ENCODE measurements at places on chromosomes 2 and 18.
A peak's percentile ranks its signal among the peaks of the same experiment; 100 is the strongest.

DNA sequence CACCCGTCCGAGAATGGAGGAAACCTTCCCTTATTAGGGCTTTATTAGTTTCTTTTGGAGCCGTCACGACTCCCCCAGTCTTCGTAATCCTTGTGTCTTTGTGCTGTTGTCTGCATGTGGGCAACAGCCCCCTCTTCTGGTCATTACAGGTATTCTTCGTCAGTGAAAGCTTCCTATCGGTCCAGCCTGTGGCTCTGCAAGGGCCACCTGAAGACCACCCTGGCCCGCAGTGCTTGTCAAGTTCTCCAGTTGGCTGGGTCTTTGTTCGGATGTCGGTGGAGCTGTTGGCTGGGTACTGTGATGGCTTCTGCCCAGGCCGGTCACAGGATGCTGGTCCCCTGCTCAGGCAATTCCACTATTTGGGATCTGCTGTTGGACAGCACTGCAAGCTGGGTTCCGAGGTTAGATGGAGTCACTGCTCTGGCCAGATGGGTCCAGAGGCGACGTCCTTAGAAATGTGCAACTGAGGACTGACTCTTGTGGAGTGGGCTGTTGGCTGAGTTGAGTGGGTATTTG is 19.2 kb downstream of the E2F6 start:
- peak; percentile 29 for DNase-seq

GRCh38 chr18:48300463-48300961 is 108.7 kb downstream of the ZBTB7C start:
- no peak for DNase-seq

DNA sequence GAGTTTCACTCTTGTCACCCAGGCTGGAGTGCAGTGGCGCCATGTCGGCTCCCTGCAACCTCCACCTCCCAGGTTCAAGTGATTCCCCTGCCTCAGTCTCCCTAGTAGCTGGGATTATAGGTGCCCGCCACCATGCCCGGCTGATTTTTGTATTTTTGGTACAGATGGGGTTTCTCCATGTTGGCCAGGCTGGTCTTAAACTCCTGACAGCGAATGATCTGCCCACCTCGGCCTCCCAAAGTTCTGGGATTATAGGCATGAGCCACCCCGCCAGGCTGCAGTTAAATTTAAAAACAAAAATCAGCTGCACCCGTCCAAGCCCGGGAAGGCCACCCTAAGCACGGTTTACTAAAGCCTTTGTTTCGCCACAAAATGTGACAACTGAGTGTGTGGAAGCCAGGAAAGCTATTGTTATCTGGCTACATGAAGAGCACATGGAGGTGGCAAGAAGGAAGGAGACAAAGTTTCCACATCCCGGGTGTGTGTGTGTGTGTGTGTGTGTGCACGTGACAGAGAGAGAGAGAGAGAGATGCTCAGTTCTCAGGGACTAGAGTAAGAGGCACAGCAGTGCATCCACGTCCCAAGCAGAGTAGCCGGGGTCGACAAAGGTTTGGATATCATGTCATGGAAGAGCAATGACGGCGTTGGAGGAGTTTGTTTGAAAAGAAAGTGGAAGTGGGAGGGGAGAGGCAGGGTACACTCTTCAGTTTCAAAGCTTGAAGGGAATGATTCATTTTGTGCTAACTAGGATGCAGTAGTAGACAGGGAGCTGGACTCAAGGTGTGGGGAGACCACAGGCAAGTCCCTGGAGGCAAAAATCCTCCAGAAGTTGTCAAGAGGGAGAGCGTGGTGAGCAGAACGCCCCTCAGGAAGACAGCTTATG is 20.1 kb downstream of the INPP5D start:
- no peak for DNase-seq

DNA sequence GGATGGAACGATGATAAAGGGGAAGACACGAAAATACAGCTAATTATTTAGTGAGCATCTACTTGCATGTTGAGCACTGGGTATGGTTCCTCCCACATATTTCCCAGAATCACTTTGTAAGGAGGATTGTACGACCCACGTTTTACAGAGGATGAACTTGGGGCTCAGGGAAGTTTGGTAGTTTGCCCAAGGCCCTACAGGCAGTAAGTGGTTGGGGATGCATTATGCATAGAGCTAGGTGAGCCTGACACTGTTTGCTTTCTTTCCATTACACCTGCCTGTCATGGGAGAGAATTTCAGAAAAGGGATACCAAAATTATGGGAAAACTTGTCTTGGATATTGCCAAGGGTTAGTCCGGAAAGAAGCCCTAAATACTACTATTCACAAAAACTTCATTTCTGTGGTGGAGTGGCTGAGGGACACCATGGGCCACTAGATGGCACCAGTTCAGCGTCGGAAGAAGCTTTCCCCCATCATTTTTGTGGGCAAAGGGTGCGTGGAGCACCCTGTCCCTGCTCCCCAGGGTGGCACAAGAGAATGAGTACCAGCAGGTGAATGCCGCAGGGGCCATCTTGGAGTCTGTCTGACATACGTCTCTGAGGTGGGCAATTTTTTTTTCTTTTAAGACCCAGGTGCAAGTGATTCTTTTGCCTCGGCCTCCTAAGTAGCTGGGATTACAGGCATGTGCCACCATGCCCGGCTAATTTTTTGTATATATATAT is 23.5 kb upstream of the C18orf32 start:
- DNase-seq, result peak; percentile 33

DNA sequence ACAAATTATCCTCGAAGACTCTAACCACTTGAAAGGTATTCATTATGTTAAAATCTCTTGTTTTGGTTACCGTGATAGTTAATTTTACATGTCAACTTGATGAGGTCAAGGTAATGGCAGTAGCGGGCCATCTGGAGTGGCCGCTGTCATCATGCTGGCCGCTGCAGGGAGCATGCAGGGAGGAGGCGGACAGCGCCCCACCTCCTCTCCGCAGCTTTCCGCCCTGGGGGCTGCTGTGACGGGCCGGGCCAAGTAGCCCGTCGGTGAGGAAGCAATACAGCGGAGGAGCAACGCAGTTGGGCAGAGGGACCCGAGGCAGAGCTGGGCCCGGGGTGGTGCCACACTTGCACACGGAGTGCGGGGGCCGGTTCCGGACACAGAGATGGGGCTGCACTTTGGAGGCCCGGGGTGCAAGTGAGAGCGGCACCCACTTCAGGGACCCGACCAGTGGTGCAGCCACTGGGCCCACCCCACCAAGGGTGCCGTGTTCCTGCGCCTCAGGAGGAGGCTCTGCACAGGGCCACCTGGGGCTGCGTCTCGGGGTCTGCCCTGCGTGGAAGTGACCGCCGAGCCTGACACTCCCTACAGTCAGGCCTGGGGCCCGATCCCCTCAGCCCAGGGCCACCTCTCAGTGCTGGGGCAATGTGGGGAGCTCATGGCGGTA is 452.4 kb downstream of the LRATD1 start:
- no peak for DNase-seq

DNA sequence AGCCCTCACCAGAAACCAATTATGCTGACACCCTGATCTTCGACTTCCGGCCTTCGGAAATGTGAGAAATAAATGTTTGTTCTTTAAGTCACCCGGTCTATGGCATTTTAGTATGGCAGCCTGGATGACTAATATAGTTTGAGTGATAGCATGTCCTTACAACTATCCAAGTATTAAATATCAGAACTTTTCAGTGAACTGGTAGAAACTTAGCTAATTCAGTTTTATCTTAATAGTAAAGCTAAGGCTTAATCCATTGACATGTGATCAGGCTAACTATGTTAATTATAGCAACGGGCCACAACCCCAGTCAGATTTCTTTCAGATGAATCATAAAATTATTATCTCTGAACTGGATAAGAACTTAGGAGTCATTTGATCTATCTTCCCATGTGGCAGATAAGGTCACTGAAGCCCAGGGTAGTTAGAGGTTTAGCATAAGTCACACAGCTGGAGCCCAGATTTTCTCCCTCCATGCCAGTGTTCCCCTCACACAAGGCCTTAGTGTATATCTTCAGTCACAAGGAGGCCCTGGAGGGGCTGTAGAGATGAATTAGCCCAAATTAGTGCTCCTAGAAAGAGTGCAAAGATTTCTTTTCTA is 40.7 kb upstream of the UPP2 start:
- no peak for DNase-seq

DNA sequence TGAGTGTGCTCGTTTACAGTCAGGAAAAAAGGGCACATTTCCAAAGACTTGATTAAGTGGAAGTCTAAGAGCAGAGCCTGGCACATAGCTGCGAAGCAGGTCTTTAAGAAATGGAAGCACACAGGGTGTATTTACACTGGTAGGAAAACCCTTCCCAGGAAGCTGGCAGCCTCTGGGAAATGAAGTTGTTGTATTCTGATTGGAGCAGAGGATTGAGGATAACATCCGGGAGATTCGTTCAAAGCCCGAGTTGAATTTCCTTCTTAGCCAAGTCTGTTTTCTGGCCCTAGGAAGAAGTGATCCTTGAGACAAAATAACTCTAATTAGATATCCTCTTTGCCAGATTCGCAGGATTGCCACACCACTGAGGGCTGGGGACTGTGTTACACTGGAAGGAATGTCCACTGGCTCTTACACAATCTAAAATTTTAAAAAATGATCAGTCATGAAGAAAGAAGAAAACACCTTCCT is 75.9 kb downstream of the ITGB1BP1 start:
- no peak for DNase-seq

DNA sequence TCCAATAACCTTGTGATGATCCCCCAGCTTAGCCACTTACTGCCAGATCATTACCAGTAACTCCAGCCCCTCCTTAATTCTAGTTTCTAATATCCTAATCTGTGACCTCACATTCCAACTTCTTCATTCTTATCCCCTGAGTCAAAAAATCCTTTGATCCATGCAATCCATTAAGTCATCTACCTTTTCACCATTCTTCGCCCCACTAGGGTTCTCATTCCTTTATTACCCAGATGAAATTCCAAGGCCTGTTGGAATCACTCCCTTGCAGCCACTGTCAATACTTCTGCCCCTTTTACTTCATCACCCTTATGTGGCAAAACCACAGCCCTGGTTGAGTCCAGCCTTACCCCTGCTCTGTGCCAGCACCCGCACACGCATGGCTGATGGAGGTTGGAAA is 20.3 kb upstream of the IL36G start:
- no peak for DNase-seq

- no peak for DNase-seq
These were observed 56.9 kb downstream of the DGKD start for GRCh38 chr2:233411162-233411561.

DNA sequence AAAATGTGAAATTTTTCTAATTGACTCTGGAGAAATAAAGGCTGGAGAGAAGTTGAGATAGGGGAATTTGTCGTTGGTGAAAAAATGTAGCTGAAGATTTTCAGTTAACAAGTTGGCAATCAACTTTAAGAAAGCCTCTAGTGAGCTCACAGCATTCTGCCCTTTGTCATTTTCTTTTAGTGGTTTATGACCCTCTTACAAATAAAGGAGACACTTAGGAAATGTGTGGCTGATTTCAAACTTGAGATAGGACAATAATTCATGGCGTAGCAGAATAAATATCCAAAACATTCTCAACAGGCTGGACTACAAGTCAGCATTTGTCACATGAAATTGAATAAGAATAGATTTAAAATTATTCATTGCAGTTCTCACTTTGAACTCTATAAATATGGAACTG is 412.5 kb upstream of the SPHKAP start:
- DNase-seq, result no peak

- no peak for DNase-seq
These were observed 183.5 kb downstream of the MCFD2 start for GRCh38 chr2:46732127-46732526.

- DNase-seq, result no peak
These were observed 10.9 kb downstream of the TMEM200C start for GRCh38 chr18:5884375-5884774.

GRCh38 chr2:156867201-156867600 is 390.3 kb upstream of the GALNT5 start:
- no peak for DNase-seq

Data from T-helper 9 cell (primary cell).